ENCODE measurements at places on chromosomes 12 and 14. TPM values are rescaled to one million over a fixed set of nuclear protein-coding genes. Genes with fewer than 3 reads are reported as not detected.

IAPP gene
- not detected for total RNA-seq

IRF9 gene
- 124 TPM for total RNA-seq

IFI27 gene
- 5.2 TPM for total RNA-seq

CLEC4C gene
- total RNA-seq = not detected

CCDC198 gene
- not detected for total RNA-seq

CYP46A1 gene
- total RNA-seq = not detected

BCL11B gene
- 34.9 TPM for total RNA-seq

CD63 gene
- 230 TPM for total RNA-seq

KRT7 gene
- 4.2 TPM for total RNA-seq

JKAMP gene
- total RNA-seq = 29.6 TPM

TAS2R19 gene
- 3.6 TPM for total RNA-seq

EXOC3L4 gene
- total RNA-seq = not detected

KCNH3 gene
- total RNA-seq = 2.9 TPM

PPP1R1A gene
- not detected for total RNA-seq

KERA gene
- not detected for total RNA-seq

SIX1 gene
- total RNA-seq = 0.48 TPM

CLEC7A gene
- total RNA-seq = not detected

ACOT4 gene
- 0.57 TPM for total RNA-seq

ENDOU gene
- not detected for total RNA-seq

RIPK3 gene
- total RNA-seq = 13.2 TPM

FAR2 gene
- total RNA-seq = 3.8 TPM

NKX2-1 gene
- total RNA-seq = not detected

RPL36AL gene
- 278 TPM for total RNA-seq

LRRC10 gene
- total RNA-seq = not detected

INSM2 gene
- not detected for total RNA-seq

PPFIA2 gene
- total RNA-seq = not detected

RNF212B gene
- total RNA-seq = not detected

ABCC9 gene
- total RNA-seq = 0.07 TPM

ZC2HC1C gene
- 1.5 TPM for total RNA-seq

TOGARAM1 gene
- 7.3 TPM for total RNA-seq

TDRD9 gene
- total RNA-seq = 0.23 TPM

FBXW8 gene
- 3.3 TPM for total RNA-seq

PRR4 gene
- 1.6 TPM for total RNA-seq

PRH2 gene
- total RNA-seq = not detected

IFNG-AS1 gene
- total RNA-seq = not detected

CCDC175 gene
- not detected for total RNA-seq

BMAL2 gene
- 59.6 TPM for total RNA-seq
